IPS-NIHi11 (cell line): ENCODE measurements at places on chromosomes 4 and X.

GRCh38 chrX:100802843-100803242, 17.3 kb upstream of the CSTF2 start:
- no peak for DNase-seq

- DNase-seq = no peak
Observed at GRCh38 chr4:152727784-152728183, 48.0 kb upstream of the TMEM154 start.

GRCh38 chrX:13664020-13664419, 11.1 kb downstream of the TCEANC start:
- DNase-seq = no peak

DNA sequence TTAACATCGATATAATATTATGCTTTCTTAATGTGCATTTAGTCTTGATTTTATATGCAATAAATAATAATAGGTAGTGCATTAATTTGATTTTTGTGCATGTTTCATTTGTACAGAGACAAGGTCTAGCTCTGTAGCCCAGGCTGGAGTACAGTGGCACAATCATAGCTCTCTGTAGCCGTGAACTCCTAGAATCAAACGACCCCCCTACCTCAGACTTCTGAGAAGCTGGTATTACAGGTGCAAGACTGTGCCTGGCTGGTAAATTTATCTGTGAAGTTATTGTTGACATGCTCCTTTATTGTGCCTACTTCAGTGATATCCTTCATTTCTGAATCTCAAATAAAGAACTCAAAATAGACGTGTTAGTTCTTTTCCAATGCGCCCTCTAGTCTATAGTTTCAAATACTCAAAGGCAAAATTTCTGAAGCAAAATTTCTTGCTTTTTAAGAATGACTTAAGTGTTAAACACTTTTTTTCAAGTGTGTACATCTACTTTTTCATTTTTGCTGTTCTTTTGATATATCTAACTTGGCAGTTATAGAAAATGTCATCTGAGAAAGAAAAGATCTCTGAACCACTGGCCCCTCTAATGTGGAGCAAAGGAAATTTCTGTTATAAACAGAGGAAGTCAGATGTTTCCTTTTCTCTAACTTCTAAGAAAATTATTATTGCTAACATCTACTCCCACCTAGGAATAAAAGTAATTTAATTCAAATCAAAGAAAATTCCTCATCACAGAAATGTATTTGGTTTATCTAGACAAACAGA, 28.3 kb upstream of the GUCY1A1 start:
- no peak for DNase-seq

DNA sequence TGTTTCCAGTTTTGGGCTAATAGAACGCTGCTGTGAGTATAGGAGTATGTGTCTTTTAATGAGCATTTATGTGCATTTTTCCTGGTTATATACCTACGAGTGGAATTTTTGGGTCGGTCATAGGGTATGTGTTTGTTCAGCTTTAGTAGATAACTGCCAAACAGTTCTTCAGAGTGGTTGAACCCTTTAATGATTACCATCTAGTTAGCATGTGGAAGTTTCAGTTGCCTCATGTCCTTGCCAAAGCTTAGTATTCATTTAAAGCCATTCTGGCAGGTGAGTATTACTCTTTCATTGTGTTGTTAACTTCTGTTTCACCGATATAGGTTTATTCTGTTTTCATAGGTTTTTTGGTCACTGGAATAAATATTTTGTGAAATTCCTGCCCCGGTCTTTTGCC, 229.1 kb downstream of the ARHGAP10 start:
- DNase-seq = no peak

DNA sequence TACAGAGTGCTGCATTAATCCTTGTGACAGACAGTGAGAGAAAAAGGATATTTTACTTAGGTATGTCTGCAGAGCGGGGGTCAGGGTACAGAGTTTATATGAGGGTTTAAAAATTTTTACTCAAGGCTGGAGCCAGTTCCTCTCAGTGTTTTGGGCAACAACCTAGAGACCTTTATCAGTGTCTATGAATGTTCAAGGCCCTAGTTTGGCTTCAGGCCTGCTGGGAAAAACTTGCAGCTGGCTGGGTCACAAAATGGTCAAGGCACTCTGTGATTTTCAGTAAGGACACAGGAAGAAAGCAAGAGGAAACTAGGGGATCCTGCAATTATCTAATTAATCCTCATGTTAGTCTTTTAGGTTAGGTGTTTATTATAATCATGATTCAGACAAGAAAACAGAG, 10.8 kb upstream of the C4orf54 start:
- DNase-seq = no peak

- no peak for DNase-seq
Observed at GRCh38 chrX:146887020-146887419, 72.5 kb upstream of the CXorf51A start.

- DNase-seq = no peak
Observed at GRCh38 chr4:139587446-139587845, 31.4 kb upstream of the SETD7 start.

DNA sequence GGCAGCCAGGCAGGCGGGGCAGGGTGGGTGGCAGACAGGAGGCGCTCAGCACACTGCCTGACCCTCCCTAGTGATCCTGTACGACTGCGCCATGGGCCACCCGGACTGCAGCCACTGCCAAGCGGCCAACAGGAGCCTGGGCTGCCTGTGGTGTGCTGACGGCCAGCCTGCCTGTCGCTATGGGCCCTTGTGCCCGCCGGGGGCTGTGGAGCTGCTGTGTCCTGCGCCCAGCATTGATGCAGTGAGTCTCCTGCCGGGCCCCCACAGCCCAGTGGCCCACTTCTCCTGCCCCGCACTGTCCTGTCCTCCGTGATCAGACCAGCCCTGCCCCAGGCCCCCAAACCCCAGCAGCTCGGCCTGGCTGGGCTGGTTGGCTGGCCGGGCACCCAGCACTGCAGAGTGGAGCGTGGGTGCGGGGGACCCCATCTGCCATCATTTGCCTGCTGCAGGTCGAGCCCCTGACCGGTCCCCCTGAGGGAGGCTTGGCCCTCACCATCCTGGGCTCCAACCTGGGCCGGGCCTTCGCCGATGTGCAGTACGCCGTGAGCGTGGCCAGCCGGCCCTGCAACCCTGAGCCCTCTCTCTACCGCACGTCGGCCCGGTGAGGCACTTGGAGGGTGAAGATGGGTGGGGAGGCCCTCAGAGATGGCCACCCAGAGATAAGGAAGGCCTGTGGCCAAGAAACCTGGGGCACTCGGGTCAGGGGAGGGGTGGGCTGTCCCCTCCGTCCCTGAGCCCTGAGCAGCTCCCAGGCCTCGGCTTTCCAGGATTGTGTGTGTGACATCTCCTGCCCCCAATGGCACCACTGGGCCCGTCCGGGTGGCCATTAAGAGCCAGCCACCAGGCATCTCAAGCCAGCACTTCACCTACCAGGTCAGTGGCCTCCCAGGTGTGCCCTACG, 7.6 kb downstream of the PLXNB3 start:
- peak; percentile 9 for DNase-seq

GRCh38 chr4:168586926-168587325, 90.1 kb downstream of the PALLD start:
- no peak for DNase-seq

GRCh38 chr4:13704761-13705160, 77.2 kb upstream of the BOD1L1 start:
- DNase-seq = no peak

- no peak for DNase-seq
Observed at GRCh38 chrX:118239178-118239870, 106.6 kb upstream of the WDR44 start.

DNA sequence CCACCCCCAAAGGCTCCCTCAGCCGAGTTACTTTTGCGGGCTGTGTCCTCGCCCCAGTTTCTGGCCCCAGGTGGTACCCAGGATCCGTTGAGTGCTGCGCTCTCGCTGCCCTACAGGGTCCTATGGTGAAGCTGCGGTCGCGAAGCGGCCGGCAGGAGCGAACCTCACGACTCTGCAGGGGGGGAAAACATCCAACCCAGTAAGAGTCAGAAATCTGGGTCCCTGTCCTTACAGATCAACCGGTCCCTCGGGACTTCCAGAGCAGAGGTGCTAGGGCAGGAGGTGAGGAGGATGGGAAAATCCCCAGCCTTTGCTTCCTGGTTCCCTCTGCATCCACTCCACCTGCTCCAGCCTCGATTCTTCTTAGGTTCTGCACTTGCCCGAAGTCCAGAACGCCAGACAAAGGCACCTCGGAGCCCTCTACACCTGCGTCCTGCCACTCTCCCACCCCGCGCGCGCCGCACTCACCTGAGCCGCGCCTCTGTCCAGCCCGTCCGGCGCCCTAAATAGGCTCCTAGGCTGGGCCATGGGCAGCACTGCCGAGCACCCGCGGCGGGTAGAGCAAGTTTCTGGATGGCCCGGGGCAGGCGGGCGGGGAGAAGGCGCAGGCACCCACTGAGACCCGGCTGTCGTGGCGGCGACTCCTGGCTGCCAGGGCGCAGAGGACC, at the start of gene HS3ST1:
Gene HS3ST1, minus strand, starts transcription at position 664 of the 668 bp plus-strand sequence. CDS start 28,889 bp downstream, outside the sequence.
- DNase-seq = peak; percentile 11

GRCh38 chrX:63784346-63784901, 590 bp downstream of the ARHGEF9 start:
- DNase-seq = peak; percentile 5

DNA sequence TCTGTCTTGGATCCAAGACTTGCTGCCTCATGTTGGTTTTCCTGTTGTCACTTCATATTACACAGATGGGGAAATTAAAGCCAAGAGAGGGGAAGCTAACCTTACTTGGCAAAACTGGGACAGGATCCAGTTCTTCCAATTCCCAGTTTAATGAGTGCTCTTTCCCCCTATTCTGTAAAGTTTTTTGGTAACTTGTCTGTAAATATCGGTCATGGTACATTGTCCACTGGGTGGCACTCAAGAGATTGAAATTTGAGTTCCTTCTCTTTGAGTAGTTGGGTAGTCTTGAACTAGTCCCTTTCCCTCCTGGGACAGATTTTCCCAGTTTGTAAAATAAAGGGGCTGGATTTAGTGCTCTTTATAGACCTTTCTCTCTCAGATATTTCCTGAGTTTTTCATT, 12.4 kb upstream of the EOLA2 start:
- peak; percentile 25 for DNase-seq

- no peak for DNase-seq
Observed at GRCh38 chrX:98523026-98523425, 1639.3 kb downstream of the RPA4 start.

DNA sequence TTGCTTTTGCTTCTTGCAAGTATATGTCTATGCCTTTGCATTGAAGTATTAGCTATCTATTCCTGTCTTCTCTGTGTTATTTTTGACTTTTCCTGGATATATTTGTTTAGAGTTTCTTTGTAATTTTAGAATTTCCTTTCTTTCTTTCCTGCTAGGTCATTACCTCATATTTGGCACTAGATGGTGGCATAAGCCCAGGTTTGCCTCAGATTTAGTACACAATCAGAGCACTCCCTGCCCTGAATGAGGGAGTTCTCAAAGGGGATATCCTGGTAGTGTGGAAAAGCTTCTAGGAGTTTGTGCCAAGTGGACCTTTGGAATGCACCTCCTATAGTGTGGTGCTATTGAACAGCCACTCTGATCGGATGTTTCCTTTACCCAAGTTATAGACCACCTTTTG, 181.6 kb downstream of the UGT8 start:
- DNase-seq = peak; percentile 24

GRCh38 chr4:925171-925570, 6.9 kb downstream of the GAK start:
- DNase-seq = no peak

GRCh38 chrX:2690856-2691542, at the start of gene CD99:
CD99 (plus strand) TSS chrX:2691295; CDS start chrX:2691361, 66 bp downstream.
- DNase-seq = peak; percentile 85

- DNase-seq = no peak
Observed at GRCh38 chrX:38138157-38138891, 82.3 kb downstream of the SRPX start.

DNA sequence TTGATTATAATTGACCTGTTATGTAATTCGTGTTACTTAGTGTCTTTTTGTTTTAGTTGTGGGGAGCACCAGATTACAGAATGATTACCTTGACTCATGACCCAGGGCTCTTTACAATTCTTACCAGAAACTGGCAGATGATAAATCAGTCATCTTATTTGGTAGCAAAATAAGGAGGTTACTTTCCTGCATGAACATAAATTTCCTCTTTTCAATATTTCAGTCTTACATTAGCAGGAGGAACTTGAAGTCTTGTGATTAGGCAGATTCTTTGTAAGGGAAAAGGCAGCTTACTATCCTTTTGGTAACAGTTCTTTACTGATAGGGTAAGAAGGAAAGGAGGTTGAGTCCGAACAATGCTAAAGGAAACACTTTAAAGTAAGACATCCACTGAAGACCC, 26.0 kb upstream of the SLC25A5 start:
- DNase-seq = no peak

GRCh38 chrX:130566028-130566683, 164.4 kb downstream of the RBMX2 start:
- DNase-seq = no peak

- DNase-seq = no peak
Observed at GRCh38 chr4:34289962-34290361, 1954.4 kb downstream of the ARAP2 start.

- DNase-seq = no peak
Observed at GRCh38 chr4:19386786-19387185, 864.9 kb upstream of the SLIT2 start.

GRCh38 chrX:84830836-84831235, 172.8 kb upstream of the APOOL start:
- DNase-seq = no peak

DNA sequence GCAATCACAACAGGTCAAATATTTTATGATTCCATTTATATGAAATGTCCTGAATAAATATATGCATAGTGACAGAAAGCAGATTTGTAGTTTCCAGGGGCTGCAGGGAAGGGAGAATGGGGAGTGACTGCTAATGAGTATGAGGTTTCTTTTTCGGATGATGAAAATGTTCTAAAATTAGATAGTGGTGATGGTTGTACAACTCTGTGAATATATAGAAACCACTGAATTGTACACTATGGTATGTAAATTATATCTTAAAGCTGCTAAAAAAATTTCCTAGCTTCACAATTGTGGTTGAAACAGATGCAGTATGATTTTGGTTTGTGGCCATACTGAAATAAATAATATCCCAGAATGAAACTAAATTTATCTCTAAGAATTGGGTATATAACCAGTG, 12.9 kb upstream of the IL2 start:
- no peak for DNase-seq

GRCh38 chrX:46642145-46642544, 68.6 kb downstream of the CHST7 start:
- DNase-seq = peak; percentile 17

GRCh38 chrX:51598899-51599298, 19.8 kb downstream of the CENPVL3 start:
- no peak for DNase-seq

GRCh38 chr4:165379678-165380064, 863 bp downstream of the CPE start:
- peak; percentile 21 for DNase-seq

GRCh38 chr4:185761352-185762235, 50.4 kb downstream of the SORBS2 start:
- DNase-seq = no peak

GRCh38 chr4:41935652-41936021, 408 bp downstream of the TMEM33 start:
- no peak for DNase-seq

- peak; percentile 57 for DNase-seq
Observed at GRCh38 chr4:170589597-170590191, 499.9 kb upstream of the AADAT start.

- peak; percentile 26 for DNase-seq
Observed at GRCh38 chr4:183078634-183079033, 20.4 kb upstream of the WWC2 start.
